AG04450 (cell line): ENCODE measurements at places on chromosomes 11 and 22.

- DNase-seq: no peak
These were observed 23.5 kb upstream of the CRYBB3 start for GRCh38 chr22:25176175-25176574.

DNA sequence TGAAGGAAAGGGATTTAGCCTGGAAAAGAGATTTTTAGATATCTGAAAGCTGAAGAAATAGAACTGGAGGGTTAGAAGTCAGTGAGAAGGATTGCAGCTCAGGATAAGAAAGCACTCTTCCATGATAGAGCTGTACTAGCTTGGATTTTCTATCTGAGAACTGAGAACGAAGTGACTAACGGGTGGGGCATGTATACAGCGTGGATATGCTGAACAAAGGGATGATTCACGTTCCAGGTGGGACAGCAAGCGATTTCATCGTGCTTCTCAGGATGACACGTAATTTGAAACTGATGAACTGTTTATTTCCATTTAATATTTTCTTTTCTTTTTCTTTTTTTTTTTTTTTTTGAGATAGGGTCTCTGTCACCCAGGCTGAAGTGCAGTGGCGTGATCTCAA lies 53.0 kb downstream of the GRAMD1B start:
- no peak for DNase-seq

GRCh38 chr11:1827095-1827813 lies 7.5 kb upstream of the SYT8 start:
- DNase-seq: no peak

GRCh38 chr11:69055598-69056516 lies 7.1 kb downstream of the TPCN2 start:
- no peak for DNase-seq

DNA sequence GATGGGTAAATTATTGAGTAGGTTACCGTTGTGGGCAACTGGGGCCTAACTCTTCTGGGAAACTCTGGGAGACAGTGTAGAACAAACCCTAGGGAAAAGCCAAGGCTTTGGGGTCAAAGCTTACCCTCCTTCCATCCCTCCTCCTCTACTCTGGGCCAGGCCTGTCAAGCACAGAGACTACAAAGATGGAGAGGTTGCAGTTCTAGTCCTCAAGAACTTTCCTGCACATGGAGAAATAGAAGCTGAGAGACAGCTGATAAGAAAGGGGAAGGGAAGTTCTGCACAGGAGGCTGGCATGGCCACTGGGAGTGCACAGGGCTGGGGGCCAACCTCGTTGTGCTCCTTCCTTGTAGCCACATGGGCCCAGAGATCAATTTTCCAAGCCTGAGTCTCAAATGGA lies 67.2 kb upstream of the ALX4 start:
- no peak for DNase-seq

- DNase-seq: no peak
These were observed 24.4 kb downstream of the METTL15 start for GRCh38 chr11:28132548-28132947.

DNA sequence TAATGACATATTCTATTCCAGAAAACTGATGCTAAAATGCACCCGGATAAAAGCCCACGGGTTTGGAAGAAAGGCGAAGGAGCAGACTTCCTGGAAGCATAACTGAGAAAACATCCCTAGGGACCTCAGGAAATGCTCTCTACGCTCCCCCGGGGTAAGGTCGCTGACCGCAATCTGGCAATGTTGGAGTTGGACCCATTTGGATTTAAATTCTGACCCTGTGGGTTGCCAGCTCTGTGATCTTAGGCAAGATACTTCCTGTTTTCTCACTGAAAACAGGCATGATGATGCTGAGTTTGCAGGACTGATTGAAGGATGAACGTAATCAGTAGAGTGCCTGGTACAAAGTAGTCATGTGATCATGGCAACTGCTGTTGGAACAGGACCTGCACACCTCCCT lies 1054.0 kb downstream of the NTM start:
- no peak for DNase-seq

DNA sequence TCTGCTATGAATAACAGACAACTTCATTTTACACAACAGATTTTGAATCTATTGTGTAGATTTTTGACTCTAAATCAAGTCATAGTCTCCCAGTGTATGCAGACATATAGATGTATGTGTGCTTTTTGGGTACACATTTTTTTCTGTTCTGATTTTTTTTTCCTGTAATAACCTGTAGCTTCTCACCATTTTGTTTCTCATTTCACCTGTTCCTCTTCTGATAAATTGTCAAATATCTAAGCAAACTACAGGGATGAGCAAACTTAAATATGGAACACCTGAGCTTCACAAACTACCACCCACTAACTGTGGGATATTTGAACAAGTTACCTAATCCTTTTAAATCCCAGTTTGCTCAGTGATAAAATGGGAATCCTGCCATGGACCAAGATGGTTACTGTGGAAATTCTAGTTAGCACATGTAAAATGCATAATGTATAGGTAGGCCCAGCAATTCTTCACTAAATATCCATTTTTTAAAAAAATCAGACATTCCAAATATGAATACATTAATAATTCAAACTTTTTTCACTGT lies 15.7 kb downstream of the LGR4 start:
- DNase-seq: no peak

DNA sequence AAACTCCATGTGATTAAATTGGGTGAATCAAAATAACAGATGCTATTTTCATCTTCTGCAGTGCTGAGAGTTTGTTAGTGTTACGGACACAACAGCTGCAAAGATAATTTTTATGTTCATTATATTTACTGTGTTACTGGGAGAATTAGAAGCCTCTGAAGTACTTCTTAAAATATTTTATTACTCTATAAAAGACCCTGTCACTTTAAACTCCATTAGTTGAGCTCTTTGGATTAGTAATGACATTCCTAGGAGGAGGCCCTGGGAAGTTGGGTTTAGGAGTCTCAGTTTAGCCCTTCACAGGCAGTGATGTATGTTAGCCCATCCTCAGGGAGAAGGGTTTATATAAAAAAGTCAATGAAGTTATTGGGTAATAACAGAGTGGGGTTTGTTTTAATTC lies 596.7 kb downstream of the JRKL start:
- DNase-seq: no peak

GRCh38 chr11:102799681-102800340 lies 1.9 kb upstream of the MMP1 start:
- DNase-seq: no peak

DNA sequence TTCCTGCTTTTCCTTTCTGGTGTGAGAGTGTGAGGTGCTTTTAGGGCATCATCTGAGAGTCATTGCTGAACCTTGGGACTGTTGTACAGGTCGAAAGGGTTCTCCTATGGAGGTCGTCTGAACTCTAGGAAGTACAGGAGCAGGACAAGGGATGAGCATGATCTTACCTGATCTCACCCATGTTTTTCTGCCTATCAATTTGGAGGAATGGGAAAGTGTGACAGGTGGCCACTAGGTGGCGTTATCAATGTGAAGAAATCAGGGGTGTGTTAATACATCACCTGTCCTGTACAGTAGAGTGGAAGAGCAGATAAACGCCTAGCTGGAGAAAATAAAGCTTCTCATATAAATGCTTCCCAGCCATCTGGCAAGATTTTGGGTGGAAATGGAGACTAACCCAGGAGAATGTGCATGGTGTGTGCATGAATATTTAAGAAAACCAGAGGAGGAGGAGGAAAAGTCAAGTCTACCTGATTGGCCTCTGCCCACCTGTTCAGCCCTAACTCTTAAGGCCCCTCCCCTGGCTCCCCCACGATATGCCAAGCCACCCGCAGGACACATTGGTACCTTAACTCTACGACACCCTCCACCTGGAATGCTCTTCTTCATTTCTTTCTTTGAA lies 72.0 kb upstream of the NARS2 start:
- DNase-seq: no peak

GRCh38 chr11:6610591-6610990 lies 1.4 kb downstream of the TAF10 start:
- DNase-seq: no peak

DNA sequence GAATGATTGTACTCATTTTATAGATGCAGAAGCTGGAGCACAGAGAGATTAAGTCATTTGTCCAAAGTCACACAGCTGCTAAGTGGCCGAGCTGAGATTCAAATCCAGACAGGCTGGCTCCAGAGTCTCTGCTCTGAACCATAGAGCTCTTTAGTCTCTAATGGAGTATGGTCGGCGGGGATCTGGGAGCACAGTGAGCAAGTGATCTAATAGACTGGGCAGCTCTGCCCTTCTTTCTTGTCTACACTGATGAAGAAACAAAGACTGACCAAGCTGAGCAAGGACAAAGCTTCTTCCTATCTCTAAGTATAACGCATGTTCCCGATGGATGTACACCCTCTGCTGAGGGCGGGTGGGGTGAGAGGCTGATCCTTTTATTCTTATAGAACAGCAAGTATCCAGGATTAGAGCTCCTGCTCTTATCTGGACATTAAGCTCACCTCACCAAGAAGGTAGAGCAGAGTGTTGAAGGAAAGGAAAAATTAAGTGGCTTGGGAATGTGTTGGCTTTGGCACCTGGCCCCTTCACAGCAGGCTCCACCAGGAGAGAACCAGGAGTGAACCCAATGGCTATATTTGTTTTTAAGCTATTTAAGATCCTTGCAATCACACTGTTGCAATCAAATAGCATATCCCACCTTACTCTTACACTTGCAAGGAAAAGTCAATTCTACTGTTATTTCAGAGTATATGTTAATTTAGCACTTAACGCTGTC lies 68.7 kb downstream of the ETS1 start:
- DNase-seq: no peak

DNA sequence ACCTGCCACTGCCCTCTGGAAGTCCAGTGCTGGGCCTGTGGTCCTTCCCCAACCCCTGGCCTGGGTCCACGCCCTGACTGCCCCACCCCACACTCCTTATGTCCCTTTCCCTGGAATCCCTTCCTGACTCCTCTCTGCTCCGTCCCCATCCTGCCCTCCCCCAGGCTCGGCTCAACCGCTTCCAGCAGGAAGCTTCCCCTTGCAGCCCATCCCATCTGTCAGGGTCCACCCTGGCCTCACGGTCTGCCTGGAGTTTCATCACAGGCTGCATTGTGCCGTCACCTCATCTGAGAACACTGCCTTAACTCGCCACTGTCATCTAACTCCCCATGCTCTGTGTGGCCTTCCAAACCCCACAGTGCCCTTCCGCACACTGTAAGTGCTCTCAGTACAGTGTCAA lies 64.3 kb downstream of the NAT10 start:
- DNase-seq: no peak

DNA sequence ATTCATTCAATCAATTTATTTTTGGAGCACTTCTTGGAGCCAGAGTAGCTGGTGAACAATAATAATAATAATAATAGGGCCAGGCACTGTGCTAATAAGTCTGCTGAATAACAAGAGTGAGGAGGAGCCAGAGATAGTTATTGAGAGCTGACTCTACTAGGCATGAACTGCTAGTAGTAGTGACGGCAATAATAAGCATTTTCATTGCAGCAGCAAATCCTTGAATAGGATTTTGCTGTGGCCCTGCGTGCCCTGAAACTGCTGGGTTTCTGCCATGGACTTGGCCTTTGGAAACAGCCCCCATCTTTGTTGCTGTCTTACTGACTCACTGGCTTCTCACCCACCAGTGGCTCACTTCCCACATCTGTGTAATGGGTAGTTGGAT lies 545.9 kb downstream of the MIAT start:
- DNase-seq: no peak

GRCh38 chr22:26399289-26399688 lies 29.8 kb upstream of the ASPHD2 start:
- no peak for DNase-seq

- no peak for DNase-seq
These were observed 26.9 kb downstream of the TPST2 start for GRCh38 chr22:26563022-26563421.

DNA sequence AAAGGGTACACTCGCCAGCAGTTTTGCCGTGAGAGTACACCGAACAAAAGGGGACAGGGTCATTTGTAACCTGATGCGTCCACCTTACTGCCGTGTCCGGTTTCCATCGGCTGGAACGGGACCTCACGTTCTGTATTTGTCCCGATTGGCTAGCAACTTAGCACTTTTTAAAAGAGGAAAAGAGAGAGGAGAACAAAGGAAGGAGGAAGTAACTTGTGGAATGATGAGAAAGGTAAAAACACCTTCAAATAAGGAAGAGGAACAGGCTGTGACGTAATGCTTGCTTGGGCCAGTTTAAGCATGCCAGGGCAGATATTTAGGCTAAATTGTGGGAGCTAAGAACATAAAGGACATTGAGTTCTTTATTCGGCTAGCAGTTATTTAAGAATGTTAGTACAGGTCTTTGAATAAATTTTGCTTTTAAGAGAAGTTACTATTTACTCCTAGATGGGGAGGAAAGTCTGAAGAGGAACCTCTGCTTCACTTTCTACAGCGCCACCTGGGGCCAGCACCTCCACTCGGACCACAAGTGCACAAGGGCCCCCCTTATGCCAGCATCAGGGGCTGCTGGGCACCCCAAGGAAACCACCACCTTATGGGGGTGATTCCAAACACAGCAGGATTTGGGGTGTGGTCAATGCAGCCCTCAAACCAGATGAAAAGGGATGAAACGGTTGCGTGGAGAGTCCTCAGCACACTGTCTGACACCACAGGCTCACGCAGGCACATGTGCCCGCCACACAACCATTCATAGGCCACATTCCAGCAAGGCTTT lies 5.8 kb downstream of the ARSA start:
- DNase-seq: no peak

- no peak for DNase-seq
These were observed 5.8 kb upstream of the LGALS1 start for GRCh38 chr22:37669586-37669985.

GRCh38 chr11:70025308-70025707 lies 52.8 kb upstream of the ANO1 start:
- no peak for DNase-seq

- DNase-seq: no peak
These were observed 559.6 kb upstream of the CCDC90B start for GRCh38 chr11:83845797-83846196.

DNA sequence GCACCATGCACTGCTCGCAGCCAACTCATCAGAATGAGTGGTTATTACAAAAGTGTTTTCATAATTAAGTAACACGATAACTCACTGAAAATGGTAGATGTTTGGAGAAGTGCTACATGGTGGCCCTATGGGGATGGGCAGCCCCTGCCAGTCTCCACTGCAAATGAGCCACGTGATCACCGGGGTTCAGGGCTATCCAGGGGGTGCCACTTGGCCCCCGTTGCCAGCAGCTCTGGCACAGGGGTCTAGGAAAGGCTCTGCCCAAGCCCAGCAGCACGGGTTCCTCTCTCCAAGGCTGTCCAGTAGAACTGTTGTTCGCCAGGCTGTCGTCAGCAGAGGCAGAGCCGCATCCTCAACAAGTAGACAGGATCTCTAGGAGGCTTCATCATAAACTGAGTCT lies 382.1 kb upstream of the B3GAT1 start:
- DNase-seq: no peak

DNA sequence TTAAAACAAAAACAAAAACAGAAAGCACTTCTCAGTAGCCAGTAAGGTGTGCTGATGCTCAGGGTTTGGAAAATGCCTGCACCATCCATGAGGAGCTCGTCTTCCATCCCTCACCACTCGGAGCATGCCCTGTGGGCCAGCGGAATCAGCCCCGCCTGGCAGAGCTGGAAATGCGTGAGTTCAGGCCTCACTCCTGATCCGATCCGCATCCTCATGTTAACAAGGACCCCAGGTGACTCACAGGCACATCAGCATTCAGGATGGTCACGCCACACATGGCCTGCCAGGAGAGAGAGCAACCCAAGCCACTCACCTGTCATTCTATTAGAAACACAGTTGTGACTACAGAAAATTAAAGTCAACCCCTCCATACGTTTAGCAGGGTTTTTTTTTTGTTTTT lies 188.5 kb downstream of the MPPED1 start:
- DNase-seq: no peak

- no peak for DNase-seq
These were observed 1.4 kb downstream of the NEFH start for GRCh38 chr22:29481265-29482000.
